Stimulated activated CD4-positive, alpha-beta T cell treated with anti-CD3 and anti-CD28 coated beads, Interleukin-1b, Interleukin-23, amount 100 ng/mL, for 4 hours (primary cell): ENCODE measurements at places on chromosomes 7 and 10.

GRCh38 chr7:128045766-128046165, 14.5 kb upstream of the LRRC4 start:
- DNase-seq, result no peak

- DNase-seq, result no peak
Measured at GRCh38 chr10:111093741-111094380, 17.0 kb downstream of the ADRA2A start.

- no peak for DNase-seq
Measured at GRCh38 chr10:31582365-31583052, 263.5 kb downstream of the ZEB1 start.

GRCh38 chr7:82760074-82760473, 316.5 kb upstream of the CACNA2D1 start:
- DNase-seq, result no peak

DNA sequence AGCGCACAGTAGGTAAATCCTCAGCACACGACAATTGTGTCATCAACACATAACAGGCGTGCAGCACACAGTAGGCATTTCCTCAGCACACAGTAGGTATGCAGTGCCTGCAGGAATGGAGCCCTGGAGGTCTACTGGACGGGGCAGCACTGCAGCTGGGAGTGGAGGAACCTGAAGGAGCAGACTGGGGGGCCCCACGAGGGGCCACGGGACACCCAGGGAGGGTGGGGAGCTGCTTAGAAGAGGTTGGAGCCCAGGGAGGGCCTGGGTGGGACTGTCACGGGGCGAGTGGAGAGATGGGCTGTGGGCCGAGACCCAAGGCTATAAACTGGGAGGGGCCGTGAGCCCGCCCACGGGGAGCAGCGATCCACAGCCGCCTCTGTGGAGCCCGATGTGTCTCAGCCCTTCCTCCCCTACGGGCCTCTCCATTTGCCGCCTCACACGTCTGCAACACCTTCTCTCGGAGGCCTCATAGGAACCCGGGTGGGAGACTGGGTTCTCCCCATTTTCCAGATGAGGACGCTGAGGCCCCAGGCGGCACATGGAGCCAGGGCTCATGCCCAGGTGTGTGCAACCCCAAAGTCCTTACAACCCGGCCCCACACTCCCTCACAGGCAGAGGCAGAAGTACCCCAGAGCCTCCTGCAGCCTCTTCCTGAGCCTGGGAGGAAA, 101.5 kb downstream of the MICALL2 start:
- DNase-seq, result no peak
